Activated CD4-positive, alpha-beta T cell treated with anti-CD3 and anti-CD28 coated beads, Interleukin-2, amount 50 U/mL, for 24 hours (primary cell): ENCODE measurements at places on chromosomes 1 and 21.

GRCh38 chr1:197384471-197384870 is 116.4 kb downstream of the CRB1 start:
- DNase-seq = no peak

DNA sequence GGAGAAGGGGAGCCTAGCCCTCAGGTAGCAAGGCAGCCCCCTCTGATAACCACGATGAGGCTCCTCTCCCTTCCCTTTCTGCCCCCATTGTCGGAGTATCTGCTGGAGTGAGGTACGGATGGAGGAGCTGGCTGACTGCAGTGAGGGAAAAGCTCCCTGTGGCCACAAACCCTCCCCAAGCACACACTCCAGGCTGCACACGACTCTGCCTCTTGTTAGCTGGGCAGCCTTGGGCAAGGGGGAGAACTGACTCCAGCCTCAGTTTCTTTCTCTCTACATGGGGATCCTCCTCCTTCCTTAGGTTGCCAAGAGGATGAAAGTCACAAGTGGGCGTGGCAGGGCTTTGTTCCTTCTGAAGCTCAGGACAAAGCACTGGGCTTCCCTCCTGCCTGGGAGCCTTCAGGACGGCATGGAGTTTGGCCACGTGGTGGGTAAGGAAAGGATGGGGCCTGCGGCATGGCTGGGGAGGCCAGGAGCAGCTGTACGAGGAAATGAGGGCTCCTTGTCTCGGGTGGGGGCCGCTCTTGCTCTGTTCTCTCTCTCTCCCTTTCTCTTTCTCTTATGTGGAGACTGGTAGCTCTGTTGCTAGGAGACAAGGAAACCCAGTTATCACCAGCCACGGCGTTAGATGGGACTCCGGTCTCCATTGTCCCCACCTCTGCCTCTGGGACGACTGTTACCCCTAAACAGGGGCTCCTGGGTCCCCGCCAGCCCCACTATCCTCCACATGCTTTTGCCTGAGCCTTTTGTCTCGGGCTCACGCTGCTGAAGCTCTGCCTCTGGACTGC is 39.7 kb downstream of the LRP8 start:
- DNase-seq = no peak

DNA sequence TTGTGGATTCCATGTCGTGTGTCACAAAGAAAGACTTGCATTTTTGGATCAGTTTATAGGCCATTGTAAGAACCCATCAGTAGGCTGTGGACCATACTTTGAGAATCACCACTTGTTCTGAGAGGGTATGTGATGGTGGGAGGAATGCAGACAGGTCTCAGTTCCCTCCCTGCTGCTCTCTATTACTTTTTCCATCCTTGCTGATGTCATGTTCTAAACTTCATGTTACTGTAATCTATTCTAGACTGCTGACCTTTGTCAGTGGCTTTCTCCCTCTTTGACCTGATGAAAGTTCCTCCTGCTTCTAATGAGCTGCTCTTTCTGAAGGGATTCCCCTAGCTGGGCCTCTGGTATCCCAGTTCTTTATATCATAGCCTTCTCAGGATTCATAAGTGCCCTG is 46.1 kb downstream of the ST3GAL3 start:
- DNase-seq = no peak

- no peak for DNase-seq
Measured at GRCh38 chr1:1419363-1419812, 1.7 kb downstream of the ANKRD65 start.

- DNase-seq = peak; percentile 24
Measured at GRCh38 chr21:45228171-45228641, 59.5 kb downstream of the POFUT2 start.

- no peak for DNase-seq
Measured at GRCh38 chr1:53505891-53506290, 46.7 kb downstream of the DMRTB1 start.

- no peak for DNase-seq
Measured at GRCh38 chr1:8239039-8239305, 78.9 kb upstream of the SLC45A1 start.

GRCh38 chr1:47434051-47434842 is 3.6 kb upstream of the FOXD2 start:
- no peak for DNase-seq

GRCh38 chr1:183293241-183293640 is 107.2 kb downstream of the LAMC2 start:
- no peak for DNase-seq

DNA sequence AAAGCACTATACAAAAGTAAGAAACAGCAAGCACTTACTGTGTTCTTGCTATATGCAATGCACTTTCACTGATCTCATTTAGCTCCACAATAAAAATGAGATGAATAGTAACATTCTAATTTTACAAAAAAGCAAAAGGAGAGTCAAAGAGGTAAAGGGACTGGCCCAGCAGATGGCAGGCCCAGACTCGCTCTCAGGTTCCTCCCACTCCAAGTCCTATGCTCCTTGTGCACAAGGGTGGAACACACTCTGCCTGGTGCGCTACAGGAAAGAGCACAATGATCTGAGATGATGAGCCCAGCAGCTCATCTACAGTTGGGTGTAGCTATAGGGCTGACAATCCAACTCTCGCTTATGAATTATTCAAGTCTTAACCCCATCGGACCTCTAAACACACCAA is 94.1 kb upstream of the LYST start:
- DNase-seq = no peak

DNA sequence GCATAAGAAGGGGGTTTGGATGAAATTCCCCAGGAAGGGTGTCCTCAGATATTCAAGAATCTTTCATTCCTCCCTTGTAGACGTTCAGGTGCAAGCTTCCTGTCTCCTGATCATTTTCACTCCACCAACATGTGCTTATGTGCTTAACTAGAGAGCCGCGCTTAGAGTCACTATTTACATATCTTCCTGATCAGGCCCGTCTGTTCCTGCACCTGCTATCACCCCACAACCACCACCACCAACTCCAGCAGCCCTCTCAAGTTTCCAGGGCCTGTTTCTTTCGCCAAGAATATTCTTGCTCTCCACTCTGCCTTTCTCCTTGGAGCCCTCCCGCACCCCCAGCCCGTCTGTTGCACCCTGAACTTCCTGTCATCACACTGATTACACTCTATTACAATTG is 113.4 kb downstream of the SPSB1 start:
- DNase-seq = no peak

DNA sequence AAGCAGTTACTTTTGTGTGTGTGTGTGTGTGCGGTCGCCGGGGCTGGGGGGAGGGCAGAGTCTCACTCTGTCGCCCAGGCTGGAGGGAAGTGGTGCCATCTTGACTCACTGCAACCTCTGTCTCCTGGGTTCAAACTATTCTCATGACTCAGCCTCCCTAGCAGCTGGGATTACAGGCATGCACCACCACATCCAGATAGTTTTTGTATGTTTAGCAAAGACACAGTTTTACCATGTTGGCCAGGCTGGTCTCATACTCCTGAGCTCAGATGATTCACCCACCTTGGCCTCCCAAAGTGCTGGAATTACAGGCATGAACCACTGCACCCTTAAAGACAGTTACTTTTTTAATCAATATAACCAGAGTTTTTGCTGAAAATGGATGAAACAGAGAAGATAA is 207.0 kb downstream of the PTPRC start:
- DNase-seq = no peak

DNA sequence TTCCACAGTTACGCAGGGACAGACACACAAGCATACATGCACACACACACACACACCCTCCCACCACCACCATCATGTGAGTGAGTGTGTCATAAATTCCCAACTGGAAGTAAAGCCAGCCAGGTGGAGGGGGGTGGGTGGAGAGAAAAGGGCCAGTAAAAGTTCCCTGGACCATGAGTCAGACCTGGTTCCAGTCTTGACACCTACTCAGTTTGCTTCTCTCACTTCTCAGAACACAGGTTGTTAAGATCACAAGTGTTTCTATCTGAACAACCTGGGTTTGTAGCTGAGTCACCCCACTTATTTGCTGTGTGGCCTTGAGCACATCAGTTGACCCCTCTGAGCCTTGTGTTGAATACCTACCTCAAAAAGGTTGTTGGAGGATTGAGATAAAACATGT is 9.6 kb downstream of the EPHA10 start:
- DNase-seq = no peak

DNA sequence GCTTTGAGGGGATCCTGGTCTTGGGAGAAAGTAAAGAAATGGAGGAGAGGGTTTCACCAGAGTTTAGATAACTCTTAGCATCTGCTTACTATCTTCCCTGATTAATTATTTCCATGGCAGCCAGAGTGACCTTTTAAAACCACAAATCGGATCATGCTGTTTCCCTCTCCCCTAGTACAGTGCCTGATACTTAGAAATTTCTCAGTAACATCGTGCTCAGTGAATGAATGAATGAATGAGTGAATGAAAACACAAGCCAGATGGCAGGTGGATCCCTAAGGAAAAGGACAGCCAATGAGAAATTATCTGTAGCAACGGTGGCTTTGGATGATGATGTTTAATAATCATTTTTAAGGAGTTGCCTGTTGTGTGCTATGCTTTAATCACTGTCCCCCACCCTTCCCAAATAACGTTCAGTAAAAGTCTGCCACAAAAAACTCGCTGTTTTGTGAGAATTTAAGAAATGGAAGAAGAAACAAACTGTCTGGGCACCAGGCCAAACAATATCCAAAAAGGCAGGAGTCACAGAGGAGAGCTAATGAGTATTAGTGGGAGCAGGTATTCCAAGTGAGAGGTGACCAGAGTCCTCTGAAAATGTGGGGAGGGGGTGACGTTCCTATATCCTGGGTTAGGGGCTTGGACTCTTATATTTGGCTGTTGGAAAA is 737 bp upstream of the SMAP2 start:
- DNase-seq = no peak

GRCh38 chr1:65681096-65681495 is 111.6 kb upstream of the PDE4B start:
- DNase-seq = no peak

DNA sequence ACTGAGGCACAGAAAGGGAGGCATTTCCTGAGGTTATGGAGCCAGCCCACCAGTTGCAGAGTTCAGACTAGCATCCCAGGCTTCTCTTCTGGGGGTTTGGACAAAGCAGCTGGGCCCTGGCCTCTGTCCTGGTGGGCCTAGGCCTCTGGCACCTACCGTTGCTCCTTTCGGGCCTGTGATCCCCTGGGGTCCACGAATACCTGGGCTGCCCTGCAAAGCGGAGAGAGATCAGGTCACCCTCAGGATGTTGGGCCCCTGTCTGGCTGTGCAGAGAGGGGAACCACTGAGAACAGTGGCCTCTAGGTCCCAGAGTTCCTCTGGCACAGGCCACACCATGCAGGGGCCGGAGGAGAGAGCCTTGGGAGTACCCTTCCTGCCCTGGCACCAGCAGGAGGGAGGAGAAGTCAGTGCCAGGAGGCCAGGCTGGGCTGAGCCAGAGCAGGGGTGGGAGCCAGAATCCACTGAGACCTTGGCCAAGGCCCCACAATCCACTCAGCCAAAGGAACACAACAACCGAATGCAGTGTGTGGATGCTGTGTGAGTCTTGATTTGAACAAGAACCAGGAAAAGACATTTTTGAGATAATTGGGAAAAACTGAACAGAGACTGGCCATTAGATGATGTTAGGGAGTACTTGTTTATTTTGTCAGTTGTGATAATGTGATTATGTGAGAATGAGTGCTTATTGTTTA is 8.9 kb downstream of the COL9A2 start:
- no peak for DNase-seq

GRCh38 chr1:208209286-208209685 is 34.9 kb downstream of the PLXNA2 start:
- DNase-seq = no peak

- no peak for DNase-seq
Measured at GRCh38 chr1:89489047-89489729, 35.4 kb upstream of the LRRC8B start.

DNA sequence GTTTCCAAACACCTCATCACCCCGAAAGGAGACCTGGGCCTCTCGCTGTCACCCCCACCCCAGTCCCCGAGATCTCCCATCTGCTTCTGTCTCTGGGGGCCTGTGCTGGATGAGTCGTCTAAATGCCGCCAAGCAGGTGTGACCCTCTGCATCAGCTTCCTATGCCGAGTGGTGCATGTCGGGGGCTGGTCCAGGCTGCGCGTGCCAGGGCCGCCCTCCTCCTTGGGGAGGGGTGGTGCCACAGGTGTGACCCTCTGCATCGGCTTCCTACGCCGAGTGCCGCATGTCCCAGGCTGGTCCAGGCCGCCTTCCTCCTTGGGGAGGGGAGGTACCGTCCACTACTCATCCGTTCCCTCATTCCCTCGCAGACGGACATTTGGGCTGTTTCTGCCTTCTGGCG is 115.7 kb downstream of the PRDM16 start:
- no peak for DNase-seq

DNA sequence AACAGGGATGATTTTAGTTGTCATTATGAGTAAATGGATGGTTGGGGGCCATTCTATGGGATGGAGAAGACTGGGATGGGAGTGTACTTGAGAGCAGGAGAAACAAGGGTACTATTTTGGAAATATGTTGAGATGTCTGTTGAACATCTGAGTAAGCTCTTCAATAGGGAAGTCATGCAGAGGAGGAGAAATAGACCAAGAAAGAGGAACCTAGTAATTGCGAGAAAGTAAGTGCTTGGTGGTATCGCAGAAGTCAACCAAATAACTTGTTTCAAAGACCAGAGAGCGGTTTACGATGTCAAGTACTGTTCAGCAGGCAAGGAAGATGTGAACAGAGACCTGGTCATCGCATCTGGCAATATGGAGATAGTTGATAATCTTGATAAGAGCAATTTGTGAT is 22.4 kb upstream of the CHRM3 start:
- no peak for DNase-seq

GRCh38 chr1:234062166-234062565 is 157.7 kb downstream of the SLC35F3 start:
- no peak for DNase-seq

GRCh38 chr1:17924578-17924977 is 169.4 kb downstream of the ACTL8 start:
- no peak for DNase-seq

DNA sequence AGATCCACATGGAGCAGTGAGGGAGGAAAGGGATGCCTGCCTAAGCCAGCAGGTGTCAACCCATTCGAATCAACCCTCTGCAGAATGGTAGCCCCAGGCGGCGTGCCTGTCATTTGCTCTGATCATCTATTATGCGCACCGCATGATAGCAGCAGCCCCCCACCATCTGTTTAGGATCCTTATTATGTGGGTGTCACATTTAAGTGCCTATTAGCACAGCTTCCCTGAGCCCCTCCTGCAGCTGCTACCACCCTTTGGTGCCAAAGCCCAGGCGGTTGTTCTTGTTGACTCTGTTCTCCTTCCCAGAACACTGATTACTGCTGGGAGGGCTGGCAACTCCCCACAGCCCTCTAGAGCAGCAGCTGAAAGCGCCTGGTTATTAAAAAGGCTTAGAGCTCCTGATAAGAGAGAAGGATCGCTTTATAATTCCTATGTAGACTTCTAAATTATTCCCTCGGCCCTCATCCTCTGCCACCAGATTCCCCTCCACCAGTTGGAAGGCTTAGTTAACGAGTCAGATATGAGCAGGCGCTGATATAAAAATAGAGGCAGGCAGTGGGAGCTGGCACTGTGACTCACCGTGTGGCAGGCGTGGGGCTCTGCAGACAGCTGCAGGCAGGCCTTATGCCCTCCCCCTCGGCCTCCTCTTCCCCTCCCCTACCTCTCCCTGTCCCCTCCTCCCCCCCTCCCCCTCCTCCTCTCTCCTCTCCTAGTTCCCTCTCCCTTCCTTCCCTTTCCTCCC is 23.0 kb downstream of the ACTA1 start:
- DNase-seq = peak; percentile 10
